ENCODE measurements at places on chromosomes 1 and 21.

- no peak for DNase-seq
Measured at GRCh38 chr1:226520640-226521355, 27.8 kb upstream of the STUM start.

DNA sequence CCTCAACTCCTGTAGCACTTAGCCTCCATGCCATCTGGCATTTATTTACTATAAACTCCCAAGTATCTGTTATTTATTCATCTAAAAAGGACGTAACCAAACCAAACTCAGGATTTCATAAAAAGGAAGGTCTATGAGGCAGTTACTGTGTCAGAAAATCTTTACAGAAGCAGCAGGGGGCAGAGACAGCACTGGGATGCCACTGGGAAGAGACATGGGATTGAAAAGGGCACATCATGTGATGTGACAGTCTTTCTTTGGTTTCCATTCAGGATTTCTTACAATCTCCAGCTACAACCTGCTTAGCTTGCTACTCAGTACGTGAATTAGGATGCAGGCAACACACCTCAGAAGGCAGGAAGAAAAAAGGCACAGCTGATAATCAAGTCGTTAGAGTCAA lies 31.2 kb downstream of the SPRTN start:
- no peak for DNase-seq

DNA sequence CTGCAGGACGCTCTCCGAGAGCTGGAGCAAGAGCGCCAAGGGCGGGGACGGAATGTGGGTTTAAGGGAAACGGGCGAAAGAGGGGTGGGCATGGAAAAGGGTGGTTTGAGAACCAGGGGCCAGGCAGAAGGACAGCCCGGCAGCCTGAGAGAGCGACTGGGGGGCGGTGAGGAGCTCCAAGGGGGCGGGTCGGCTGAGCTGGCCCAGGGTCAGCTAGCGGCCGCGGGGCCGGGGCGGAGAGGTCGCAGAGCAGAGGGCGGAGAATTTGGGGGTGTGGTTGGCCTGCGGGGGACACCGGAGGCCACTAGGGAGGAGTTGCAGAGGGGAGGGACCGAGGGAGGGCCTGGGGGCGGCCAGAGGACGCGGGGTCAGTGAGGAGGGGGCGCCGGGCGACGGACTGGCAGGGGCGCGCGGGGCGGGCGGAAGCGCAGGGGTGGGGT lies 54.7 kb downstream of the NDUFS5 start:
- no peak for DNase-seq

DNA sequence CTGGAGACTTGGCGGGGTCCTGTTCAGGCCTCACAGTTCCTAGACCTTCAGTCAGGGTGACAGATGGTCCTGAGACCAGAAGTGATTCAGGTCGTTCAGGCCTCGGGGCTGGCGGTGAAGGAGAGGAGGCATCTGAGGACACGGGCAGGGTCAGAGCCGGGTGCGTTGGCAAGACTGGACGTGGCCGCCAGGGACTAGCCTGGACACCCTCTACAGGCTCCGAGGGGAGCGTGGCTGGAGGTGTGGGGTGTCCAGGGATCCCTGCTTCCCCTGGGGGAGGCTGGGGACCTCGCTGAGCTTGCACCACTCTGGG lies 64.0 kb upstream of the TARDBP start:
- no peak for DNase-seq

GRCh38 chr21:45380566-45380965 lies 24.4 kb upstream of the COL18A1 start:
- no peak for DNase-seq

DNA sequence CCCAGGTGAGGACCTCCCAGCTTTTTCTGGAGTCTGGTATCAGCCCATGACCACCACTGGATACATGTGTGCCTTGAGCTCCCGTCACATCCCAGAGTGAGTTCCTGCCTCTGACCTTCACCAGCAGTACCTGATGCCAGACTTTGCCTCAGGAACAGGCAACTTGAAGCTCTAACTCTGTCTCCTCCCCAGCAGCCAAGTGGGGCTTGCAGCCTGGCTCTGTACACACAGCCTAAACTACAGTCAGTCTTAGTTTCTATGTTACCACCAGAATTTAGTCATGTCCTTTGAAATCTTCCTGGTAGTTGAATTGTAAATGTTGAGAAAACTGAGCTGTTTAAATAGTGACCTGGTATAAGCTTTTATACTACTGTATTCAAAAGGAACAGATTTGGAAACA lies 206.5 kb downstream of the LRRC40 start:
- DNase-seq: no peak

- no peak for DNase-seq
Measured at GRCh38 chr1:181397845-181398244, 85.5 kb upstream of the CACNA1E start.

DNA sequence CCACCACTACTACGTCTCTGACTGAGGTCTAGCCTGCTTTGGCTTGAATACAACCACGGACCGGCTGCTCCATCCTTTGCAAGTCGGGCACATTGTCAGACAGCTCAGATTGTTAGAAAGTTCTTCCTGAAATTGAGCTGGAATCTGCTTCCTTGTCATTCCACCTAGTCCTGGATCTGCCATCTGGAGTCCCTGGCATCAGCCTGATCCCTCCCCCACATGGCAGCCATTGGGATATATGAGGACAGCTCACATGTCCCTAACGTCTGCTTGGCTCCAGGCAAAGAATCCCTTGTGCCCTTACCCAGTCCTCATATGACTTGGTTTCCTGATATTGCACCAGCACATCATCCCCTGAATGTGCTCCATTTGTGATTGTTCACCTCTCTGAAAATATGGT lies 56.3 kb upstream of the SYT6 start:
- no peak for DNase-seq
